Mucosa of gallbladder (tissue), 1 donor: ENCODE measurements at places on chromosomes 2 and 18. TPM values are rescaled to one million over a fixed set of nuclear protein-coding genes. Genes with fewer than 3 reads are reported as not detected.

Gene RABL2A
- total RNA-seq, result 28.9 TPM

Gene CFAP65
- total RNA-seq, result 0.29 TPM

Gene TCF4
- total RNA-seq, result 44.5 TPM

Gene TBR1
- not detected for total RNA-seq

Gene UCN
- 3.1 TPM for total RNA-seq

Gene LAMA1
- total RNA-seq, result 0.49 TPM

Gene CNTNAP5
- 31.7 TPM for total RNA-seq

Gene WNT10A
- 0.12 TPM for total RNA-seq

Gene TNS1
- 469 TPM for total RNA-seq

Gene KANSL1L
- total RNA-seq, result 58.3 TPM

Gene MRO
- total RNA-seq, result 0.75 TPM

Gene LONRF2
- 11.2 TPM for total RNA-seq

Gene ZSWIM2
- total RNA-seq, result not detected

Gene MC4R
- total RNA-seq, result not detected

Gene PFN4
- 0.35 TPM for total RNA-seq

Gene D2HGDH
- 71.5 TPM for total RNA-seq

Gene ATIC
- 62.8 TPM for total RNA-seq

Gene ALLC
- total RNA-seq, result 0.81 TPM

Gene SIX3
- not detected for total RNA-seq
